ENCODE measurements at places on chromosomes 5 and 9. TPM values are rescaled to one million over a fixed set of nuclear protein-coding genes. Genes with fewer than 3 reads are reported as not detected.
A peak's percentile ranks its signal among the peaks of the same experiment; 100 is the strongest.

DNA sequence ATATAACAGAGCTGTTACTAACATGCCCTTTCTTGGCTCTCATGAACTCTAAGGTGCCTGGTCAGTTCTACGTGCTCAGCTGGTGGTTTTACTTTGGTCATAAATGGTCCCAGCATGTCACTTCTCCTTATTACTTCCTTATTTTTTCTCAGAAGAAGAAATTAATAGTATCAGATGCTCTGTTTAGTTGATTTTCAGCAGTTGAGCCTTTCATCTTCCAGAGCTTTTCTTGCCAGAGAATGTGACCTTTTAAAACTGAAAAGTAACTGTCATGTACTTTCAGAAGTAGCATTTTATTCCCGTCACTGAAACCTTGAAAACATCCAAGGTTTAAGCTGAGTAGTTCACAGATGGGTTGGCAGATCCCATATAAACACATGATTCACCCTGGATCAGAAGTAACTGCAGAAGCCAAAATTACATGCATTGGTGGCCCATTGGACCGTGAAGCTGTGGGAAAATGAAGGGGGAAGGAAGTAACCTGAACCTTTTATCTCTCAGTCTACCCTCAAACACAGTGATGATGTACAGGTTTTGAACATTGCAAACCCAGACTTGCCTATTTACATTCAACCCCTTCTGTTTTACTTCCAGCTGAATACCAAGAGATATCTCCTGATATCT is 50.5 kb downstream of the HACD4 start:
- H3K36me3 ChIP-seq = no peaks in the 10 kb centered on the region
- H3K27ac ChIP-seq = no peak overlapping the region
- H3K27me3 ChIP-seq = no peaks in the 10 kb centered on the region
- no peaks in the 10 kb centered on the region for H3K4me1 ChIP-seq

Gene PCDHB16
- total RNA-seq = 4.0 TPM

DNA sequence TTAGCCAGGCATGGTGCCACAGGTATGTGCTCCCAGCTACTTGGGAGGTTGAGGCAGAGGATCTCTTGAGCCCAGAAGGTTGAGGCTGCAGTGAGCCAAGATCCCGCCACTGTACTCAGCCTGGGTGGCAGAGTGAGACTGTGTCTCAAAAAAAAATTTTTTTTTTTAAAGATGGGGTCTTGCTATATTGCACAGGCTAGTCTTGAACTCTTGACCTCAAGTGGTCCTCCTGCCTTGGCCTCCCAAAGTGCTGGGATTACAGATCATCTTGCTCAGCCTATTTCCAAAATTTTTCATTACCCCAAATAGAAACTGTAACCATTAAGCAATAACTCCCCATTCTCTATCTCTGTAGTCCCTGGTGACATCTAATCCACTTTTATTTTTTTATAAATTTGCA is 4.4 kb upstream of the TBC1D13 start:
- no peak overlapping the region for H3K4me3 ChIP-seq
- no peak overlapping the region for H3K27ac ChIP-seq
- H3K36me3 ChIP-seq = no peaks in the 10 kb centered on the region
- H3K27me3 ChIP-seq = no peaks in the 10 kb centered on the region

Gene IFNA2
- total RNA-seq = not detected

Gene TUBB4B
- 367 TPM for total RNA-seq

- H3K36me3 ChIP-seq = no peaks in the 10 kb centered on the region
- DNase-seq = no peak
- no peak overlapping the region for H3K27ac ChIP-seq
- H3K4me1 ChIP-seq = no peaks in the 10 kb centered on the region
- H3K4me3 ChIP-seq = no peak overlapping the region
- H3K27me3 ChIP-seq = no peaks in the 10 kb centered on the region
Measured at GRCh38 chr9:93028448-93029006, 30.0 kb upstream of the SUSD3 start.

- no peak for DNase-seq
- H3K27ac ChIP-seq = no peak overlapping the region
- H3K36me3 ChIP-seq = no peaks in the 10 kb centered on the region
- no peaks in the 10 kb centered on the region for H3K27me3 ChIP-seq
- H3K4me1 ChIP-seq = no peaks in the 10 kb centered on the region
Measured at GRCh38 chr5:94761055-94761454, 142.6 kb downstream of the SLF1 start.

GRCh38 chr5:52668544-52669185 is 119.1 kb upstream of the ITGA1 start:
- no peaks in the 10 kb centered on the region for H3K36me3 ChIP-seq
- H3K27ac ChIP-seq = no peak overlapping the region
- no peak for DNase-seq

GRCh38 chr5:5799826-5800225 is 377.3 kb downstream of the ICE1 start:
- H3K36me3 ChIP-seq = no peaks in the 10 kb centered on the region
- H3K27me3 ChIP-seq = no peaks in the 10 kb centered on the region
- no peak for DNase-seq

DNA sequence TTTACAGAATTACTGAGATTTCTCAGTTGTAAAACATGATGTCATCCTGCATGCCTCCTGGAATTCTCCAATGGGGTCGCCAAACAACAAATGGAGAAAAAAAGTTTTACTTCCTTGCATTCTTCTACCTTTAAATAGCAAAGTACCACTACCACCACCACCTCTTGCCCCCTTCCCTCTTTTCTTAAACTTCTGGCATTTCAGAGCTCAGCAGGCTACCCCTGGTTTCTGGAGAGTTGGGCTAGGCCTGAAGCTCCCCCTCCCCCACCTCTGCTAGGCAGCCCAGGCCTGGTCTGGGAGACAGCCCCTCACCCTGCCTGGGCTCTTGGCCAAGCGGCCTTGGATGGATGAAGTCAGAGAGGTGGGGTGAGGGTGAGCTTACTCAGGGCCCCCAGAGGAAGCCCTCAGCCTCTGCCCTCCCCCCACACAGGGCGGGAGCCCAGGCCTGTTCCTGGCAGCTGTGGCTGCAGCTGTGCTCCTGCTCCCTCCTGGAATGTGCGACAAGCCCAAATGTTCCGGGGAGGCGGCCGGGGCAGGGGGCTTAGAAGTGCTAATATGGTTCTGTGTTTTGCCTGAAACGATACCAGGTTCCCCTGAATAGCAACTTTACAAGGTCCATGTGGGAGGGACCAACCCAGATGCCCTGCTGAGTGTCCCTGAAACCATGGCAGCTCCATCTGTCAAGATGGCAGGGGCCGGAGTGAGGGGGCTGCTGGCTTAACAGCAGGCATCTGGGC is 6.0 kb upstream of the CCIN start:
- no peaks in the 10 kb centered on the region for H3K27me3 ChIP-seq
- H3K4me3 ChIP-seq = no peak overlapping the region
- peak overlapping the region; percentile 34 for H3K27ac ChIP-seq
- H3K4me1 ChIP-seq = peaks cover 20% of the 10 kb centered on the region
- H3K36me3 ChIP-seq = no peaks in the 10 kb centered on the region
- DNase-seq = peak; percentile 76

DNA sequence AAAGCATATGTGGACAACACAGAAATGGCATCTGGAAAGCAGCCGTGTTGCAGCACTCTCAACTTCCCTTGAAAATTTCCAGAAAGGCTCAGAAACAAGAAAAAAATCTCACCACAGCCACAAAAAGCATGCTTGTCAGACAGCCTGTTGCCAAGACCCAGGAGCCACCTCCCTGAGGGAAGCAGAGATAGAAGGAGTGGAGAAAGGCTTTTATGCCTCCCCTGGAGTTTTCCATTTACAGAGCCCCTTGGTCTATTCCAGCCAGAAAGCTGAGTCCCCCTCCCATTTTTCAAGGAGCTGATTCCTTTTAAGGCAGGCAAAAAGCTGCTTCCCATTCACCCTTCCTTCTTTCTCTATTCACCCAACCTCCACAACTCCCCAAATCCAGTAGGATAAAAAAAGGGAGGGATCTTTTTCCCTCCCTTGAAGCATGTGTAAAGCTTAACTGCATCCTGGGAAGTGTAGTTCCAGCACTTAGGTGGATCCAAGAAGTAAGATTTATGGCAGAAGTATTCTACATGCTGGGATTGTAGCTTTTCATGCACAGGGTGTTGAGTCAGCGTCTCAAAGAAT is 37.1 kb upstream of the PALM2AKAP2 start:
- no peaks in the 10 kb centered on the region for H3K36me3 ChIP-seq
- H3K4me1 ChIP-seq = peaks cover 22% of the 10 kb centered on the region
- H3K27ac ChIP-seq = peak overlapping the region; percentile 10
- H3K4me3 ChIP-seq = no peak overlapping the region

Gene PRR16
- total RNA-seq = not detected

GRCh38 chr9:8978334-8978733 is 1178.8 kb upstream of the DMAC1 start:
- no peaks in the 10 kb centered on the region for H3K36me3 ChIP-seq
- DNase-seq = no peak
- H3K4me1 ChIP-seq = no peaks in the 10 kb centered on the region
- H3K27me3 ChIP-seq = no peaks in the 10 kb centered on the region

DNA sequence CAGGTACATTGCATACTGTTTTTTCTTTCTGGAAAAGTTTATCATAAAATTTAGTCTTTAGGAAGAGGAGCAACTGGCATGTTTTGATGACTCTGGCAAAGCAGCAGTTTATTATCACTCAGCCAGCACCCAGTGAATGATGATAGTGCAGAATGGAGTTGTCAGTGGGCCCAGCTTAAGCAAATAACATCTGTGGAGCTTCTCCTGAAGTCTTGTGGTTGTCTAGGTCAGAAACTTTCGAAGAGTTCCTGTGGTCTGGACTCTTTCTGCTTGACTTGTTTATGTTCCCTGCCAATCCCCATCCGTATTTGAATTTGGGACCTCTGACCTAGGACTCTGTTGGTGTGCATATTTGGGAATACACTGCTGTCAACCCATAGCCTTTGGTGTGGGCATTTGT is 38.1 kb upstream of the C5orf47 start:
- H3K27me3 ChIP-seq = no peaks in the 10 kb centered on the region
- no peaks in the 10 kb centered on the region for H3K36me3 ChIP-seq
- H3K27ac ChIP-seq = no peak overlapping the region
- no peak overlapping the region for H3K4me3 ChIP-seq
- no peaks in the 10 kb centered on the region for H3K4me1 ChIP-seq
- DNase-seq = no peak

DNA sequence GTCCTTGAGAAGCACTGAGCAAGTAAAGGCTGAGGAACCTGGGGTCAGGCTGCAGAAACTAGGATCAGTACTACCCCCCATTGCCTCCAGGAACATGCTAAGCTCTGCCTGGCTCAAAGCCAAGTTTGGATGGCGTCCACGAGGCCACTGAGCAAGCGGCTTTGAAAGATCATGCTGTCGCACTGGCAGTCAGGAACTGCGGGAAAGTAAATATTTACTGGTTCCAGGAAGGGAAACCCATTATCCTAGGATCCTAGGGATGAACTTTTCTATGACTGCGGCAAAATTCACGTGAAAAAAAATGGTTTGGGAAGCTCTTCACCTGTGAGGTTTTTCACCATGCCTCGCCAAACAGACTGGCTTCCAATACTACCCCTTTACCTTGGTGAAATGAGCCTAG is 75.3 kb upstream of the PJA2 start:
- H3K36me3 ChIP-seq = no peaks in the 10 kb centered on the region
- no peaks in the 10 kb centered on the region for H3K4me1 ChIP-seq
- no peak overlapping the region for H3K4me3 ChIP-seq
- no peaks in the 10 kb centered on the region for H3K27me3 ChIP-seq

Gene LCN1
- total RNA-seq = not detected

DNA sequence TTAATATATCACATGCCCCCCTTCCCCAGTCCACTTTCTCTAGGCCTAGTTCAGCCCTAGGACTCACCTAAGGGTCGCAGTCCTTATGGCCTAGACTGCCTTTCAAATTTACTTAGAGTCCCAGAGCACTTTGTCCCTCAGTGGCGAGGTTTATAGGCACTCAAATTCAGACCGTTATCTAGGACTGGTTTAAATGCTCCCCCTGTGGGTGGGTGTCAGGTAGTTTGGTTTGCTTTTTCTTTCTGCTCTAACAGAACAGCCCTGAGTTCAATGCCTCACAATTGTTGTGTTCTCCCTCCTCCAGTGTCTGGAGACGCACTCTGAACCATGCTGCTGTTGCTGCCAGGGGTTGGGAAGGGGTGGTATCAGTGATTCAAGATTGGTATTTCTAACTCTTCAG is 317.1 kb downstream of the MAT2B start:
- no peaks in the 10 kb centered on the region for H3K4me1 ChIP-seq
- H3K27me3 ChIP-seq = no peaks in the 10 kb centered on the region
- H3K36me3 ChIP-seq = no peaks in the 10 kb centered on the region
- peak; percentile 9 for DNase-seq
- H3K27ac ChIP-seq = no peak overlapping the region

DNA sequence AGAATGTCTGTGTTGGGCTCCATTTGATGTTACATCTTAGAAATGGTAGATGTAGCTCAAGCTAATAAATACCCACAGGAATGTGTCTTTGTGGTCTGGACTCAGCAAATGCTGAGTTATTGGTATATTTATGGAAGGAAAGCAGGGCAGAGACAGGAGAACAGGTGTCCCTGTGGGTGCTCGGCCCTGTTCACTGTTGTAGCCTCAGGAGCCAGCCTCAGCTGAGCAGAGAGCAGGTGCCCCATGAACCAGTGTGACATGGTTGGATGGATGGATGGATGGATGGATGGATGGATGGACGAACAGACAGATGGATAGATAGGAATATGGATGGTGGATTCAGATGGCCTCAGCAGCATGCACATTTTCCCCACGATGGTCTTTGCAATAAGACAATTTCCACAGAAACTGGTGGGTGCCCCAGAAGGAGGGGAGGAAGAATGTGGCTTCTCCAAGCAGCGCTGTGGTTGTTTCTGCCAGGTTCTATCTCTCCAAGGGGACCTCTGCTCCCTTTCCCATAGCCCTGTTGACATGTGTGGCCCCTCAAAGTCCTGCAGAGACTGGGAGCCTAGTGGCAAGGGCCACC is 8.2 kb upstream of the IRF1 start:
- H3K27me3 ChIP-seq = peaks cover 11% of the 10 kb centered on the region
- DNase-seq = no peak
- H3K4me1 ChIP-seq = no peaks in the 10 kb centered on the region
- no peaks in the 10 kb centered on the region for H3K36me3 ChIP-seq
- no peak overlapping the region for H3K27ac ChIP-seq

Gene ENG
- 0.19 TPM for total RNA-seq

Gene MRRF
- 44.4 TPM for total RNA-seq

GRCh38 chr9:70954596-70955143 is 166.8 kb downstream of the TRPM3 start:
- no peaks in the 10 kb centered on the region for H3K27me3 ChIP-seq
- H3K36me3 ChIP-seq = no peaks in the 10 kb centered on the region
- peak overlapping the region; percentile 60 for H3K27ac ChIP-seq
- H3K4me1 ChIP-seq = peaks cover 55% of the 10 kb centered on the region
- H3K4me3 ChIP-seq = no peak overlapping the region

Gene GABRP
- total RNA-seq = 0.03 TPM

GRCh38 chr9:136949239-136949816 is 2.7 kb upstream of the LCN12 start:
- H3K4me3 ChIP-seq = peak overlapping the region; percentile 53
- peaks cover 21% of the 10 kb centered on the region for H3K4me1 ChIP-seq
- H3K27ac ChIP-seq = no peak overlapping the region
- no peaks in the 10 kb centered on the region for H3K36me3 ChIP-seq
- DNase-seq = peak; percentile 38
- H3K27me3 ChIP-seq = no peaks in the 10 kb centered on the region
